ENCODE measurements at places on chromosomes 11 and 22.
A peak's percentile ranks its signal among the peaks of the same experiment; 100 is the strongest.

GRCh38 chr11:78649361-78650215, 74.9 kb upstream of the NARS2 start:
- no peak for DNase-seq

GRCh38 chr11:115167456-115167855, 336.8 kb downstream of the CADM1 start:
- no peak for DNase-seq

GRCh38 chr11:32821917-32822560, 7.7 kb upstream of the PRRG4 start:
- DNase-seq = no peak

DNA sequence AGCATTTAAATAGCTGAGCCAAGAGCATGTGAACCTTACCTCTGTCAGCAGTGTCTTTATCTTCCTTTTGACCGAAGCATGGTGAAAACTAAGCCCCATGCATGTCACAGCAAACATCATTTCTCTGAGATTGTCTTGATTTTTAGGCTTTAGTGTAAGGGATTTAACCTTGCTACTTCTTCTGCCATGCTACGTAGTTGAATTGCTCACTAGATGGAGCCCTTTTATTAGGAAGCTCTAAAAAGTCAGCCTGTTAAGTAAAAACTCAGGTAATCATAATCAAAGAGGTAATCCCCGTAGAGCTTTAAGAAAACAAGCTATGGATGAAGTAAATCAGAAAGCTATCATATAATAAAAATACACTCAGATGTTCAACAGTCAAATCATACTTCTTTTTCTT, 149.5 kb downstream of the PGR start:
- DNase-seq = no peak

DNA sequence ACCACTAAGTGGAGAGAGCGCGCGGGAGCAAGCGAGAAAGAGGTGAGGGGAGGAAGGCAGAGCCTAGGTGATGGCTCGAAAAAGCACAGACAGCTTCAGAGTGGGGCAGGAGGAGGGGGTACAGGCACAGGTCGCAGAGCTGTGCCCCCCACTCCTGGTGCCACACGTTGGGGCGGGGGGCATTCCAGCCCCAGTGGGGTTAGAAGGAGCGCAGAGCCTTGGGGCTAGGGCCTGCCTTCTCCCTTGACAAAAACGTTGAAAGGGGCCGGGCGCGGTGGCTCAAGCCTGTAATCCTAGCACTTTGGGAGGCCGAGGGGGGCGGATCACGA, 41.6 kb upstream of the ISX start:
- DNase-seq = no peak

DNA sequence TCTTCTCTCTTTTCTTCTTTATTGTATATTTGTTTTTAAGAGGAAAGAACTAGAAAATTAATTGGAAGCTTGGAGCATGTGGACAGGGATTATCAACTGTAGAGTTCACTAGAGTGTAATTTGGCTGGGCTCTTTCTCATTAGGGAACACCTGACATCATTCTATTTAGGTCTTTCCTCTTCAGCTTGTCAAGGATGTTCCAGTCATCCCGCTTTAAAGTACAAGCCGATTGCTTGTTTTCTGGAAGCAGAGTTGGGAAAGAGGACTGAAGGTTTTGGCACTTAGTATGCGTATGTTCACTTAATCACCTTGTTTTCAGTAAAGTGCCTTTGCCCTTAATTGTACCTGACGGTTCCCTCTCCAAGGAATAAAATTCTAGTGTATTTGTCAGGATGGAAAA, 111.6 kb downstream of the WNT11 start:
- no peak for DNase-seq

GRCh38 chr11:124829986-124830385, 29.8 kb upstream of the MSANTD2 start:
- no peak for DNase-seq

DNA sequence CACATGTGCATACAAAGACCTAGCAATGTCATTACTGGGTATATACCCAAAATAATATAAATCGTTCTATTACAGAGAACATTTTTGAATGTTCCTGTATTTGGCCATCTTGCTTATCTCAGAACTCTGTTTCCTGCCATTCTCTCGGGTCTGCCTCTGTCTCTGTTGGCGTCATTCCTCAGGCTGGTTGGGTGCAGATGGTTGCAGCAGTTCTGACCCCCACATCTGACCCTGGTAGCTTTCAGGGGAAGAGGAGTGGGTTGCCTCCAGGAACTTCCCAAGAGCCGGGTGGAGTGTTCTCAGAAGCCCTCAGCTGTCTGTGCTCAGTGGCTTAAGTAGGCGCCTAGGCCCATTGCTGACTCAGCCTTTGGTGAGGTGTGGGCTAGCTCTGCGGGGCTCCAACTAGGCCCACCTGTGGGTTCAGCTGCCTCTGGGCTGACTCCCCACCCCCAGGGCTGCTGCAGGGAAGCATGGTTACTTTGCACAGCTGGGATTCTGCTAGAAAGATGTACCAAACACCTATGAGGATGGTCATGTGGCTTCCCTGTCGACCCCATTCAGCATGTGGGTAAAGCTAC, 114.0 kb downstream of the TBC1D22A start:
- DNase-seq = no peak

- no peak for DNase-seq
Observed at GRCh38 chr22:39703928-39704639, 133.5 kb downstream of the CACNA1I start.

DNA sequence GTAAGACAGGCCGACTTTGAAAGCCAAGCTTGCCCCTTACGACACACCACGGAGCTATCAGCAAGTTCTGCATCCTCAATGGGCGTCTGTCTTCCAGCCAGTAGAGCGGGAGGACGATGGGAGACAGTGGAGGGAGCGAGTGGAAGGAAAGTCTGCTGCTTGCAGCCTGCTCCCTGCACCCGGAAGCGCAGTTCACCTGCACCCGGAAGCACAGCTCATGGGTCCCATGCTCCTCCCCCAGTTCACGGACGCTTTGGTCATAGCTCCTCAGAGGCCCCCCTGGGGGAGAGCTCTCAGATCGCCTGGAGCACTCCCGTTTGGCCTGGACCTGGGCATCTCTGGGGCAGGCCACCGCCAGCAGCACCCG, 51.3 kb downstream of the FBLN1 start:
- DNase-seq = no peak

GRCh38 chr11:36265793-36266628, 23.2 kb downstream of the COMMD9 start:
- peak; percentile 47 for DNase-seq

DNA sequence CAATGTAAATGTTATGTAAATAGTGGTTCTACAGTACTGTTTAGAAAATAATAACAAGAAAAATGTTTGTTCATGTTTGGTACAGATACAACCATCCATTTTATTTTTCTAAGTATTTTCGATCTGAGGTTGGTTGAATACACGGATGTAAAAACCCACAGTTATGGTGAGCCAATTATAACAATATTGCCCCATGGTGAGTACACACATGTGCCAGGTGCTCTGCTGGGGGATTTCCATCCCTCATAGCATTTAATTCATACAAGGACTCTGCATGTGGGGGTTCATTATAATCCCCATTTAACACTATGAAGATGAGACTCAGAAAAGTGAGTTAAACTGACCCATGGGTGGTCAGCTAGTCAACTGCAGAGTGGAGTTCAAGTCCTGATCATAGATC, 23.3 kb upstream of the TTC28 start:
- DNase-seq = no peak

DNA sequence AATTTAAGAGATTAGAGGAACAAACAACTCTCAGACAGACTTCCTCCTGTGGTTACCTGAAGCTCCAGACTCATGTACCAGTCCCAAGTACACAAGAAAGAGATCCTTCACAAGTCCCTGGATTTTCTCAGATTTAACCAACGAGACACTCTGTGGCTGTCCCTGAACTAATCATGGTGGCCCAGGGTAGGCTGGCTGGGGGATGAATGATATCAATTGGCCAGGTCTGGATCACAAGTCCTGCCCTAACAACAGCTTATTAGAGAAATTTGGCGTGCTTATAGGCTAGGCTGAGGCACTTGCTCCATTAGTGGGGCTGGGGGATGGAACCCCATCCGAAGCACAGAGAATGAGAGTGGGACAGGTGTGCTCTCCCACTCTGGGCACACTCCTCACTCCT, 22.1 kb downstream of the HEPHL1 start:
- no peak for DNase-seq

DNA sequence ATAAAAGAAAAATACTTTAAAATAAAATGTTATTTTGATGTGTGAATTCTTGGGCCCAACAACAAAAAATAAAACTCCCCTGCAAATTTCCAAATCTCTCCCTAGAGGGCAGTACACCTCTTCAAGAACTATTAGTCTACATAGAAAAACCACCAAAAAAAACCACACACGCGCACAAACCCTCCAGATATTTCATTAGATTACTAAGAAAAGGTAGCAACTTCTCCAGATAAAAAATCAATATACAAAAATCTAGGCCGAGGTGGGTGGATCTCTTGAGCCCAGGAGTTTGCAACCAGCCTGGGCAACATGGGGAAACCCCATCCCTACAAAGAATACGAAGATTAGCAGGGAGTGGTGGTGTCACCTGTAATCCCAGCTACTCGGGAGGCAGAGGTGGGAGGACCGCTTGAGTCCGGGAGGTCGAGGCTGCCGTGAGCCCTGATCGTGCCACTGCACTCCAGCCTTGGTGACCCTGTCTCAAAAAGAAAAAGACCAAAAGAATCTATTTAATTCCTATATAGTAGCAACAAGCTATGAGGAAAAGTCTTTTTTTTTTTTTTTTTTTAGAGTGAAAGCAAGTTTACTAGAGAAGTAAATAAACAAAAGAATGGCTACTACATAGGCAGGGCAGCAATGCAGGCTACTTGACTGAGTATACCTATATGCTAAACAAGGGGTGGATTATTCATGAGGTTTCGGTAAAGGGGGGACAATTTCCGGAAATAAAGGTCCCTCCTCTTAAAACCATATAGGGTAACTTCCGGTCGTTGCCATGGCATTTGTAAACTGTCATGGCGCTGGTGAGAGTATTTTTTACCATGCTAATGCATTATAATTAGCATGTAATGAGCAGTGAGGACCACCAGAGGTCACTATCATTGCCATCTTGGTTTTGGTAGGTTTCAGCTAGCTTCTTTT, 13.1 kb downstream of the B3GNT6 start:
- DNase-seq = peak; percentile 56

GRCh38 chr11:62925308-62925707, 4.1 kb upstream of the CHRM1 start:
- DNase-seq = no peak

- DNase-seq = no peak
Observed at GRCh38 chr22:42262964-42263363, 7.5 kb downstream of the TCF20 start.
